ENCODE measurements at places on chromosomes 6 and 20.

- no peak for DNase-seq
Observed at GRCh38 chr6:110532431-110532830, 56.0 kb upstream of the SLC22A16 start.

GRCh38 chr6:140811642-140812041 is 1321.1 kb upstream of the GJE1 start:
- no peak for DNase-seq

GRCh38 chr20:46568570-46569129 is 18.2 kb upstream of the OCSTAMP start:
- DNase-seq: peak; percentile 59

GRCh38 chr20:62942456-62942855 is 4.5 kb downstream of the GID8 start:
- DNase-seq: no peak

GRCh38 chr20:5524896-5525295 is 208.1 kb upstream of the PROKR2 start:
- no peak for DNase-seq

DNA sequence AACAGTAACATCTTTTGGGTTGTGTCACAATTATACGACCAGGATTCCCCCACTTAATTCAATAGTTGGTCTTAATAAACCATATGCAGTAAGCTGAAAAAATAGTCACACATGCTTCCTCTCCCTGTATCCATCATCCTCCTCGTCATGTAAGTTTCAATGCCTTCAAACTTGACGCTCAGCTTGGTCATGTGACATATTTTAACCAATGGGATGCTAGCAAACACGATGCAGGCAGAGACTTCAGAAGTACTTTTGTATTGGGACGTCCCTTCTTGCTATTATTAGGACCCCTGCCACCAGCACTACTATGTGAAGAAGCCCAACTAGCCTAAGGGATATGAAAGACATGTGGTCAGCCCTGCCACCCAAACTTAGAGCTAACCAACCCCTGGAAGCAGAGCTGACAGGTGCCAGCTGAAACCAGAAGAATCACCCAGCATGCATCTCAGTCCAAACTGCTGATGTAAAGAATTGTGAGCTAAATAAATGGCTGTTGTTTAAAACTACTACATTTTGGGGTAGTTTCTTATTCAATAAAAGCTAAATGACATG is 49.3 kb downstream of the CGA start:
- no peak for DNase-seq

DNA sequence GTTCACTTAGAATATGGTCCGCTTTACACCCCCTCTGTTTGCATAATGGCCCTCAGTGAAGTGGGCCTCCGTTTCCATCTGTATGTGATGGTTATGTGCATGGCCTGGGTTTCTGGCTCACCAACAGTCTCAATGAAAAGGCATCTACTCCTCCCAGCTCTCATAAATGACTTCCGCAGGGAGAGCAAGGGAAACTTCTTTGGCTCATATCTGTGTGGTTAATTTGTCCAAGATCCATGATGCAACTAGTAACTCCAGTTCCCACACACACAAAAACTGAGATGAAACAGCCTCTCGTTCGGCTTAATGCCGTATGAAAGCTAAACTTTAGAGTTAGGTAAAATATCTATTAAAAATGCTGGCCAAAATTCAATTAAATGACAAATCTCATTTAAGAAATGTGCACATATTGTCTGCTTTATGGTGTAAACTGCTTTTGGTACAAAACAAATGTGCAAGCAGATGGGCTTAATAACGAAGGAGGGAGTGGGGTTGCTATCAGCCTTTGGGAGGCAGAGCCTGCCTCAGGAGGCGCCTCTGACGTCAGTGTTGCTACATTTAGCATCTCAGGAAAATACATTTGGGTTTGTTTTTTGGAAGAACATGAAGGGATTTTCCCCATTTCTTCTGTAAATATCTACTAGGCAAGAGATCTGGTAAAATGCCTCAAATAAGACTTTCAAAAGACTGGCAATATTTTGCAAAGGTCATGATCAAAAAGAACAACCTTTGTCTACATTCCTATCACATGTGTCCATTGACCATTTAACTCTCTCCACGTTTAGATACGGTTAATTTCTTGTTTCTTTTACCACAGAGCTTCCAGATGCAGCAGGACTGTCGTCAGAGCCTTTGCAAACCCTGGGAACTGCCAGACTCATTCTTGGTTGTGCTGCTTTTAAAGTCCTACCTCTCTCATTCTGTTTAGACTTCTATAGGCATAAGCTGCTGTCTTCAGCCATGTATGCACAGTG is 96.8 kb downstream of the ARMC2 start:
- no peak for DNase-seq

GRCh38 chr6:111724039-111724438 is 118.4 kb upstream of the TRAF3IP2 start:
- DNase-seq: no peak

- no peak for DNase-seq
Observed at GRCh38 chr20:32991383-32991782, 12.8 kb downstream of the SUN5 start.

- DNase-seq: no peak
Observed at GRCh38 chr6:36326356-36326995, 10.2 kb downstream of the BNIP5 start.

- DNase-seq: no peak
Observed at GRCh38 chr6:76230711-76231110, 158.2 kb upstream of the IMPG1 start.

Data from substantia nigra (tissue), 51 donors.